CD4-positive, alpha-beta T cell treated with Interleukin-6 for 4 hours (primary cell): ENCODE measurements at places on chromosomes 7 and 10.

- DNase-seq, result no peak
Measured at GRCh38 chr10:80075781-80076180, 2.7 kb upstream of the TMEM254 start.

- no peak for DNase-seq
Measured at GRCh38 chr7:517774-518629, 1.6 kb downstream of the PDGFA start.

- DNase-seq, result no peak
Measured at GRCh38 chr10:58696736-58697135, 184.1 kb downstream of the BICC1 start.

DNA sequence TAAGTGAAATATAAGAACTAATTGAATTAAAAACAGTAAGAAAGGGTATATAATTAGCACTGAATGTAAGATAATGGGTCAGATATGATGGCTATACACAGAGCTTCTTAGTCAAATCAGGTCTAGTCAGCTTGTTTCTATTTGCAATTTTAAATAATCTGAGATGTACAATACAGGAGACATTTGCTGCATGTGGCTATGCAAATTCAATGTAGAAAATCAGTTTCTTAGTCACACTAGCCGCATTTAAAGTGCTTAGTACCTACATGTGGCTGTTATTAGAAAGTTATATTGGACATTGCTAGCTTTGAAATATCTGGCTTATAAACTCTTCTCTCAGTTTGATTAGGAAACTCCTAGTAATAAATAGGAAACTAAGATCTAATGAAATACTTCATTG, 25.3 kb downstream of the CCDC7 start:
- DNase-seq, result no peak

DNA sequence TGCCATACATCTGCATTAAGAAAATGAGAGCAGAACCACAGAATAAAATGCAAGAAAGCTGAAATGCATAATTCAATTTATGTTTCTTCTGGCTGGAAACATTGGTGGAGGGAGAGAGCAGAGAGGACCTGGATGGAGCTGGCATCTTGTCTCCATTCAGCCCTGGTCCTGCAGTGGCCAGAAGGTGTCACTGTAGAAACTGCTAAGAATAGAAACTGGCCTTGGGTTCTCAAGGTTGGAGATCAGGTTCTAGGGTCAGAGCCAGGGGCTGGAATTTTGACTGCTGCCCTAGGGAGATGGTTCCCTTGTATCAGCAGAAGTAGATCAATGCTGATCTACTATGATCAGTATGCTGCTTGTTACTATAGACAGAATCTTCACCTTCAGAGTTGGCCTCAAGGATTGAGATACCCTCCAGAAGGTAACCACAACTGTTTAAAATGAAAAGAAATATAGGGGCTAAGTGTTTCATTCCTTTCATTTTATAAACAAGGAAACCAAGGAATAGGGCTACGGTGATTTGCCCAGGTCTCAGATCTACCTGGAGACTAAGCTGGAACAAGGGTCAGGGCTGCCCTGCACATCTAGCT, 13.1 kb downstream of the TAS2R41 start:
- DNase-seq, result peak; percentile 15

- no peak for DNase-seq
Measured at GRCh38 chr7:46283852-46284251, 362.8 kb upstream of the IGFBP3 start.
